ENCODE measurements at places on chromosomes 12 and 14. TPM values are rescaled to one million over a fixed set of nuclear protein-coding genes. Genes with fewer than 3 reads are reported as not detected.

DNA sequence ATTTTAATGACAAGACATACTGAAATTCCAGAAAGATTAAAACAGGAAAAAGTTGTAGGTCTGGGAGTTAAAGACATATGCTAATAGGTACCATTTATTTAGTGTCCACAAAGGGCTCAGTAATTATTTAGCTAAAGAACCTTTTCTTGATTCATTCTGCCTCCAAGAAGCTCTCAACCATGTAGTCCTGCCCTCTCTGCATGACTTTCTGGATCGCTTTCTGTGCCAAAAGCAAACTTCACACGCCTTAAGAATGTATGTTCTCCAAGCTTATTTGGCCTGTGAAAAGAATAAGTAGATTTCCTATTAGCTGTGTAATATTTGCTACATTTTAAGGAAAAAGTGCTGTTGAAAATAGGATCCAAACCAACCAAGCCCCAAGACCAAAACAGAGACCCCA lies 291.7 kb downstream of the C12orf75 start:
- DNase-seq, result no peak
- no peaks in the 10 kb centered on the region for H3K36me3 ChIP-seq
- no peak overlapping the region for H3K27ac ChIP-seq
- H3K27me3 ChIP-seq, result no peaks in the 10 kb centered on the region
- H3K4me3 ChIP-seq, result no peak overlapping the region

DNA sequence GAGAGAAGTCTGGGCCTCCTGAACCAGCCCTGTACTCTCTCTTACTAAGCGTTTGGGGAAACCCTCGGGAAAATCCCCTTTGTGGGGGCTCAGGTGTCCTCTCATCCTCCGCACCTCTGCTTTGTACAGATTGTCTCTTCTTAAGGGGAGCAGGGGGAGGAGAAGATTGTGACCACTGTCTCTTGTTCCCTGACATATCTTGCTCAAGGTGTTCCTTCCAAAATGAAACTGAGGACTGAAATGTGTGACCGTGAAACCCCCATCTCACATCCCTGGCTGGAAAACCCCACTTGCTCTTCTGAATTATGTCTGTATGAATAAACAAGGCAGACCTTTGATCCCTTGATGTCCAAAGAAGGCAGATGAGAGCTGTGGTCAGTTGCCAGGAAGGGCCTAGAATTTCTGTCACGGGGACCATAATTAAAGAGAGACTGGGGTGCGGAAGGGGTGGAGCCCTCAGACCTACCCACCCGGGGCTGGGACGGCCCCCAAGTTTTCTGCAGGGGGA lies 369.8 kb downstream of the AACS start:
- DNase-seq, result no peak
- no peak overlapping the region for H3K4me3 ChIP-seq
- H3K4me1 ChIP-seq, result peaks cover 28% of the 10 kb centered on the region
- H3K27ac ChIP-seq, result no peak overlapping the region
- H3K36me3 ChIP-seq, result no peaks in the 10 kb centered on the region

Gene NRIP2
- not detected for total RNA-seq

DNA sequence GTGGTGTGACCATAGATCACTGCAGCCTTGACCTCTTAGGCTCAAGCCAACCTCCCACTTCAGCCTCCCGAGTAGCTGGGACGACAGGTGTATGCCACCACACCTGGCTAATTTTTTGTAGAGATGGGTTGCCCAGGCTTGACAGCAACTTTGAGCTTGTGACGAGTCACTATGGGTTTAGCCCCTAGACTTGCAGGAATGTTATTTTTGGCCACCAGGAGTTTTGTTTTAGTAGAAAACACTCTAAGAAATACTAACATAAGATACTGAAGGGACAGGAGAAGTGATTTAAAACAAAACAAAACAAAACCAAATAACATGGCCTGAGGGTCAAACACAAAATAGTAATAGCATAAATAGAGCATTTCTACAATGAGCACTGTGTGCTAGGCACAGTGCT lies 26.4 kb downstream of the SETD3 start:
- no peaks in the 10 kb centered on the region for H3K4me1 ChIP-seq
- H3K36me3 ChIP-seq, result peaks cover 24% of the 10 kb centered on the region
- no peaks in the 10 kb centered on the region for H3K27me3 ChIP-seq
- H3K27ac ChIP-seq, result no peak overlapping the region
- DNase-seq, result no peak
- no peak overlapping the region for H3K4me3 ChIP-seq

- no peaks in the 10 kb centered on the region for H3K36me3 ChIP-seq
- peak overlapping the region; percentile 7 for H3K4me3 ChIP-seq
Measured at GRCh38 chr12:92108651-92109050, 37.0 kb downstream of the BTG1 start.

Gene FAM181A
- total RNA-seq, result not detected

Gene SLC10A1
- not detected for total RNA-seq

DNA sequence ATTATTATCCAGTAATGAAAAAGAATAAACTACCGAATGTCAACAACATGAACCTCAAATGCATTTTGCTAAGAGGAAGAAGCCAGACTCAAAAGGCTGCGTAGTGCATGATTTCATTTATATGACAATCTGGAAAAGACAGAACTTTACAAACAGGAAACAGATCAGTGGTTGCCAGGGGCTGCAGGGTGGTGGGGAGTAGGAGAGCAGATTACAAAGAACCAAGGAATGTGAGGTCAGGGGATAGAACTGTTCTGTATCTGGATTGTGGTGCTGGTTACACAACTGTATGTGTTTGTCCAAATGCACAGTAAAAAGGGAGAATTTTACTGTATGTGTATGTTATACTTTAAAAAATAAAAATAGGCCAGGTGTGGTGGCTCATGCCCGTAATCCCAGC lies 89.7 kb upstream of the MYL2 start:
- H3K4me3 ChIP-seq, result no peak overlapping the region
- peaks cover 73% of the 10 kb centered on the region for H3K27me3 ChIP-seq
- no peak for DNase-seq
- peaks cover 5% of the 10 kb centered on the region for H3K36me3 ChIP-seq
- H3K4me1 ChIP-seq, result peaks cover 5% of the 10 kb centered on the region

Gene KRT84
- not detected for total RNA-seq

Data from WTC11 (cell line).